ENCODE measurements at places on chromosomes 4 and X. TPM values are rescaled to one million over a fixed set of nuclear protein-coding genes. Genes with fewer than 3 reads are reported as not detected.

The RNF150 gene
- 0.51 TPM for total RNA-seq

The IL2RG gene
- not detected for total RNA-seq

The GPR78 gene
- 1.0 TPM for total RNA-seq

The AMTN gene
- not detected for total RNA-seq

The CENPVL3 gene
- total RNA-seq = not detected

The PHF8 gene
- 16.7 TPM for total RNA-seq

The NSG1 gene
- total RNA-seq = under 0.01 TPM

The KDR gene
- total RNA-seq = 0.26 TPM

The DMP1 gene
- total RNA-seq = not detected

The GYPB gene
- total RNA-seq = not detected

The MEPE gene
- not detected for total RNA-seq

The CYTL1 gene
- 0.17 TPM for total RNA-seq

The EXOC1L gene
- total RNA-seq = not detected

The CACNA1F gene
- 0.26 TPM for total RNA-seq

The CPLX1 gene
- not detected for total RNA-seq

The FHL1 gene
- total RNA-seq = 180 TPM

The GATA1 gene
- total RNA-seq = not detected

The KCNIP4 gene
- total RNA-seq = not detected

The CTAG1B gene
- total RNA-seq = not detected

The SLC6A14 gene
- total RNA-seq = not detected

The SRPK3 gene
- total RNA-seq = 0.51 TPM

The APELA gene
- total RNA-seq = not detected

The SCLT1 gene
- total RNA-seq = 10.3 TPM

The ANKRD50 gene
- total RNA-seq = 21.3 TPM

The CT55 gene
- total RNA-seq = not detected

The PACRGL gene
- 23.3 TPM for total RNA-seq

The PCDH10 gene
- 0.66 TPM for total RNA-seq

The BMPR1B gene
- 0.17 TPM for total RNA-seq
